ENCODE measurements at places on chromosomes 1 and 21.

- no peak for DNase-seq
Observed at GRCh38 chr1:181107711-181108110, 19.2 kb downstream of the IER5 start.

DNA sequence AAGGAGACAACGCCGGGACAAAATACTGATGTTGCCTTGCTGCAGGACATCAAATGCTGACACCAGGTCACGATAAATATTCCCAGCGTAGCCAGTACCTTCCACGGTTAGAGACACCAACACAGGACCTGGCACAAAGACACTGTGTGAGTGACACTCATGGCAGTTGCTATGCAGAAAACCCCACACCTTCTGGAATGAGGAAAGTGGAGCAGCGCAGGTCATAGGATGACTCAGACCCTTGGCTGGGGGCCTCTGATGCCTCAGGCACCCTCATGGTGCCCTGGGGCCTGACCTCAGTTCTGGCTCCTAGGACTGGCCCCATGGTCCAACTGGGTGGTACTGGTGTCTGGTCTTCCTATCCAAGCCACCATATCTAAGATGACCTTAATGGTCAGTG lies 7.0 kb downstream of the DCST2 start:
- no peak for DNase-seq

DNA sequence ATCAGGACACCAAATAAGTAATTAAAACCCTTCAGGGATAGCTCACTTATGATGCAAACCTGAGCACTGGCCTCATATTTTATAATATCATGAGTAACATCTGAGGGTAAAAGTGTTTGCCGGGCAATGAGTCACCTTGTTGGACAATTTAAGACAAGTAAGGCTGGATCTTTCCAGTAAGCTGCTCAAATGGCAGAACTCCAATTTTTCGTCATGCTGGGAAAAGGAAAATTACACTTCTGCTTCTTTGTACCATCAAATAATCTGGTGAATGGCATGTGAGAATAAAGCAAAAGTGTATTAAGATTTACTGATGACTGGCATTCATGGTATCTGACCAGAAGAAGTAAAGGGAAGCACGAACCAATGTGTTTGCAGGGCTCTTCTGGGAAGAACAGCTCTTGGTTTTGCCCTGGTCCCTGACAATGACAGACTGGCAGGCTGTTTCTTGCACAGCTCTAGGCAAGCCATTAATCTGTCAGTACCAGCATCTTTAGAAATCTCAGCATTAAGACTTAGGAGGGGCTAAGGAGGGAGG lies 392.2 kb downstream of the VAV3 start:
- DNase-seq = no peak

DNA sequence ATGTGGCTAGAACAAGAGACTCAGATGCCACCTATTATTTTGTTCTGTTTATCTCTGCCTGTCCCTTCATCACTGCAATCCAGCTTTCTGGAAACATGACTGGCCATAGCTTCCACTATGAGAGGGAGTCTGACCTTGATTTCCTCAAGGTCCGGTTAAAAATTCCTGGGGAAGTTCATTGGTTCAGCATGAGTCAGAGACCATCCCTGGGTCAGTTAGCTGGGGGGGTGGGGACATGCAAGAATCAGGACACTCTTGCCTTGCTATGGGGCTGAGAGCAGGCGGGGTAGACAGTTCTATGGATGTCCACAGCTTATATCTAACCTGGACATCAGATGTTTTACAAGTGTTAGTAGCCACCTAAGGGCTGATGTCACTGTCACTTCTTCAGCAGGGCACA lies 81.1 kb downstream of the TENT5C start:
- no peak for DNase-seq

- DNase-seq = no peak
Observed at GRCh38 chr1:26281971-26282370, 2.1 kb downstream of the SH3BGRL3 start.

DNA sequence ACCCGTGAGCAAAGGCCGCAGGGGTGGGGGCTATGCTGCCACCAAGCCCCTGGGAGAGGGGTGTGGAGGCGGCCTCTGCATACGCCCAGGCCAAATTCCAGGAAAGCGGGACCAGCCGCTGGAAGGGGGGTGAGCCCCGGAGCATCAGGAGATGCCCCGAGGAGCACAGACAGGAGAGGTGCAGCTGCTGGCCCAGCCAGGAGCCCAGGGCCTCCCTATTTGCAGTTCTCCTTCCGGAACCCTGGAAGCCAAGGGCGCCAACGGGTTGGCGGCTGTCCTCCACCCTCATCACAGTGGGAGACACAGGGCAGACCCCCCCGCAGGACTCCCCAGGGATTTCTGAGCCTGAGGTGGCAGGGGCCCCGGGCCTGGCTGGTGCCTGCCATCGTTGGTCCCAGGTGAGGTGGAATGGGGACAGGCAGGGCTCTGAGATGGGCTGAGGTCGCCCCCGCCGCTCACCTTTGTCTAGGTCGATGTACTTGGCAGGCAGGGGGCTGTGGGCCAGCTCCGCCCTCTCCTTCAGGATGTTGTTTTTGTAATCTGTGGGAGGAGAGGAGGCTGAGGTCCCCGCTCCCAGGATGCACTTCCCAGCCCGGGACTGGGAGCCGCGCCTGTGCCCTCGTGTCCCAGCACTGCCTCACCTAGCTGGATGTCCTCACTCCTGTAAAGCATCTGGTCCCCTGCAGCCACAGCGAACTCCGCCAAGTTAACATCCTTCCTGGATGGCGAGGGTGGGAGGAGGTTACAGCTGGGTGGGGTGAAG lies 4.4 kb upstream of the DVL1 start:
- DNase-seq = no peak

DNA sequence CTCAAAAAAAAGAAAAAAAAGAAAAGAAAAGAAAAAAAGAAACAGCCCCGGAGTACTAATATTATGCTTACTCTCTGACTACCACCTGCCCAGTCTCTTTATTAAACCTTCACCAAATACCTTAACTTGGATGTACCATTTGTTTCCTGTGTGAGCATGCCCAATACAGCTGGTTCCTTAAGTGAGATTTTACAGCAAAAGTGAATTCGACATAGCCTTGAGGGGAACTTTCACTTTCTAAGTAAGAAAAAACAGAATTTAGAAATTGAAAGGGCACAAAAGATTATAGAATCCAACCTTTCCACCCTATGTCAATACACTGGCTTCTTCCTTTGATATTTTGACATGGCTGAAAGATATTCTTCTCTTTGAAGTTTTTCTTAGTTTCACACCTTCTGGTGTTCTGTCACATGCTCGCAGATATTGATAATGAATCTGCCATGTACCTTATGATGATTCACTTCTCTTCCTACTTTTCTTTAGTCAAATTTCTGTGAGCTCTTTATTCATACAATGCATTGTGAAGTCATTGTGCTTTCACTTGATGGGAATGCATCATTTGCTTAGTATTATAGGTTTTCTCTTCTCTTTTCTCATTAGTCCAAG lies 5.2 kb upstream of the GIPC2 start:
- DNase-seq = no peak

DNA sequence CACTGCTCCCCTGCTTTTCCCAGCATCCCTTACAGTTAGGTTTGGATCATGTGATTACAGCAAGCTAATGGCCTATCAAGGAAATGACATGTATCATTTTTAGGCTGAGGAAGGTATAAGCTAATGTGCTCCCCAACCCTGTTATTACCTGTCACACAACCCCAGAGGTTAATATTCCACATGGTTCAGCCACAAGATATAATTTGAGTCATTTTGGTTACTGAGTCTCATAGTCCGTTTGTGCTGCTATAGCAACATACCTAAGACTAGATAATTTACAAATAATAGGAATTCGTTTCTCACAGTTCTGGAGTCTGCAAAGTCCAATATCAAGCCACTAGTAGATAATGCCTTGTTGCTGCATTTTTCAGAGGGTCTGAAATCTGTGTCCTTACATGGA lies 29.1 kb upstream of the SLC16A1 start:
- DNase-seq = no peak

- no peak for DNase-seq
Observed at GRCh38 chr1:26581287-26581651, 51.7 kb downstream of the RPS6KA1 start.
